ENCODE measurements at places on chromosomes 16 and 17. TPM values are rescaled to one million over a fixed set of nuclear protein-coding genes. Genes with fewer than 3 reads are reported as not detected.

The AOC2 gene
- total RNA-seq, result 3.4 TPM

The ENPP7 gene
- total RNA-seq, result not detected

The CHAD gene
- not detected for total RNA-seq

The FOXN1 gene
- total RNA-seq, result not detected

The RNF222 gene
- 1.6 TPM for total RNA-seq

The KRTAP1-5 gene
- total RNA-seq, result not detected

The RSKR gene
- total RNA-seq, result 21.9 TPM

The C16orf89 gene
- not detected for total RNA-seq

The ITGAD gene
- 0.23 TPM for total RNA-seq

The ZFHX3 gene
- total RNA-seq, result 1.0 TPM

The SLC13A5 gene
- total RNA-seq, result not detected
